ENCODE measurements at places on chromosomes 3 and 15.

DNA sequence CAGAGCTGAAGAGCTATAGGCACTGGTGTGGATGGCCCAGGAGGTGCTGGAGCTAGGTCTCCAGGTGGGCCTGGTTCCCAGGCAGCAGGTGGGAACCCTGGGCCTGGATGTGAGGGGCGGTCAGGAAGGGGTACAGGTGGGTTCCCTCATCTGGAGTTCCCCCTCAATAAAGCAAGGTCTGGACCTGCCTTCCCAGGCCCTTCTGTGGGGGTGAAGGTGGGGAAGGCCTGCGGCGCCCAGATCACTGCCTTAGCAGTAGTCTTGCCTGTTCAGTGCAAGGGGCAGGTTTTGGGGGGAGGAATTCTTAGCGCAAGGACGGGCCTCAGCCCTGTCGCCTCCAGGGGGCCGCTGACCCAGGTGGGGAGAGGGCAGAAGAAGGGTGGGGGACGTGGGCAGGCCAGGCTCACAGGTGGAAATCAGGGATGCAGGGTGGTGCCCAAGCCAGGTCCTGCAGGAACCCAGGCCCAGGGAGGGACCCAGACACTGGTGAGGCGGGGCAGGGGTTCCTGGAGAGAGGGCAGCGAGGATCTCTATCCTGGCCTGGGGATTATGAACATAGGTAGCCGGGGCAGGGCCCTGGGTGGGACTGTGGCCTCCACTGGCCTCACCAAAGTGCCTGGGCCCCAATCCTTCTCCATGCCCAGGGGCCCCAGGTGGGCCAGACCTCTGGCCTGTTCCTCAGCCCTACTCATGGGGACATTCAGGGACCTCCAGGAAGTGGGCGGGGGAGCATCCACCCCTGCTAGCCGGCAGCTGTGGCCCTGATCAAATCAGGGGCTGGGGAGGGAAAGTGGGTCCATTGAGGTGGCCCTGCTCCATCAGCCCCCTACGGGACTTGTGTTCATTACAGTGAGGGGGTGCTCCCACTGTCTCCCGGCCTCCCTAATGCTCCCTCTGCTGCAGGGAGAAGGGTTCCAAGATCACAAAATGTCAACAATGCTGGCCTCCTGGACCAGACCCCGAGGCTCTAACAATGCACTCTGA lies 25.3 kb downstream of the HDAC11 start:
- DNase-seq, result no peak

DNA sequence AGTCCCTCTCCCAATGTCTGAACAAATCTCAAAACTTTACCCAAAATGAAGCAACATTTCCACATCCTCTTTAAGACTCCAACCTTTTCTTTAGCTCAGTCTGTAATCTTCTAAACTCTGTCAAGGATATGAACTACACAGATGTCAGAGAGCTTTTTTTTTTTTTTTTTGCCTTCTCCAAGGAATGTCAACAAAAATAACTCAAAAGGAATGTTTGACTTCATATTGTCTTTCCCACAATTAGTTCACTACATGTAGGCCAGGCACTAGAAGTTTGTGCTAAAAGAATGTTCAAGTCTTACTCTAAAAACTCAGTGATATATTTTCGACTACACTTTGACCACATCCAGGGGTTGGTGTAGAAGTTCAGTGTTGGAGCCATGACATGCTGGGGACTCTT lies 37.1 kb downstream of the ADAMTS9 start:
- DNase-seq, result no peak

DNA sequence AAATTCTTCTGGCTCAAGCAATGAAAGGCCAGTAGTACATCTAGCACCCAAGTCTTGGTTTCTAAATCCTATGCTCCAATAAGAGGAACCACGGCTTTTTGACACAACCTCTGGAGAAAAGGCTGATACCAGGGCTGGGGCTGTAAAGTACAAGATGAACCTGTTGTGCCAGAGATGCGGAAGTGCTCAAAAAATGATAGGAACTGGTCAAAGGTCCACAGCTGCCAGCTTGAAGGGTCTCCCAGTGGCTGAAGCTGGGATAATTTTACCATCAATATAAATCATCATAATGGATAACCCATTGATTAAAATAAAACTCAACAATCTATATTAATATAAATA lies 558 bp upstream of the NCEH1 start:
- DNase-seq, result no peak

GRCh38 chr3:45806072-45806471 lies 9.7 kb upstream of the SLC6A20 start:
- DNase-seq, result no peak

DNA sequence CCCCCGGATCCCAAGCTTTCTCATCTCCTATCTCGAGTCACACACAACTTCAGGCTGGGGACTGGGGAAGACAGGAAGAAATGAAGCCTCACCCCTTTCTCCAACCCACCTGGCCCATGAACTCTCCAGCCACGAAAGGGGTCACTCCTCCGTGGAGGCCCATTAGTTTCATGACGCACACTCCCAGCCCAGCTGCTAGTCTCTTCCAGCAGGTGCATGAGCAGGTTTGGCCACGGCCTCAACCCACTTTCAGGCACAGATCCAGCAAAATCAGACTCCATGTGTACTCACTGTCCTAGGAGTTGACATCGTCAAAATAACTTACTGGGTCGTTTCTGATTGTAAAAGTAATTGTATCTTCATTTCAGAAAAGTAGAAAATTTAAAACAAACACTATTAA lies 76.6 kb downstream of the C3orf70 start:
- no peak for DNase-seq
